ENCODE measurements at places on chromosomes 11 and 22.

- DNase-seq: no peak
Observed at GRCh38 chr11:92594251-92594650, 369.6 kb downstream of the FAT3 start.

- DNase-seq: no peak
Observed at GRCh38 chr22:24706054-24706453, 68.5 kb downstream of the PIWIL3 start.

GRCh38 chr11:108586600-108586999 is 7.0 kb downstream of the EXPH5 start:
- no peak for DNase-seq

DNA sequence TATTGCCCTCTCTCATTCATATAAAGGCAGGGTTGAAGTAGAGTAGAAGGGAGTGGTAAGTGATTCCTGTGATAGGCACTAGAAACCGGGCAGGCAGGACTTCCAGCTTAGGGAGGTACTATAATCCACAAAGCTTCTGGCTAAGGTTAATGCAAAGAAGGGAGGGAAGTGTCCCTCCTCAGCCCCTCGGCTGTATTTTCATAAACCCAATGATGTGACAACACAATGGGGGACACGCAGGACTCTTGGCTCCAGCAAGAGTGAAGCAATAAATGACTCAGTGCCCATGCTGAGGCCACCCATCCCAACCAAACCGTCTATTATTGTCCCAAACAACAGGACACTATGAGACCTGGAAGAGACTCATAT is 90.7 kb downstream of the ETS1 start:
- no peak for DNase-seq

DNA sequence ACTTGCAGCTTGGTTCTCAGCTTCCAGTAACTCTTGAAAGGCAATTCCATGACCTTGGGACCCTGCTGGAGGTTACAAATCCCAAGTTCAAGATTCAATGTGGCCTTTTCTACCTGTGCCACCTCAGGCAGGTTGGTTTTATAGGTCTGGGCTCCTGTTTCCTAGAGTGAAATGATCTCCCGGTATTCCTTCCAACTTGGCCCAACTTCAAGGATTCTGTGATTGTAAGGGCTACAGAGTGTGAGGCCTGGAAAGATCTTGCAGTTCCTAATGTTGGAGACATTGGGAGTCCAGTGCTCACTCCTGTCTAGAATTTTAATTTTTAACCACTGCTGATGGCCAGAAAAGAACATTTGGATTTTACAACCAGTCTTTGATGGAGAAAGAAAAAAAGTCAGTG is 91.6 kb downstream of the LDLRAD3 start:
- no peak for DNase-seq

DNA sequence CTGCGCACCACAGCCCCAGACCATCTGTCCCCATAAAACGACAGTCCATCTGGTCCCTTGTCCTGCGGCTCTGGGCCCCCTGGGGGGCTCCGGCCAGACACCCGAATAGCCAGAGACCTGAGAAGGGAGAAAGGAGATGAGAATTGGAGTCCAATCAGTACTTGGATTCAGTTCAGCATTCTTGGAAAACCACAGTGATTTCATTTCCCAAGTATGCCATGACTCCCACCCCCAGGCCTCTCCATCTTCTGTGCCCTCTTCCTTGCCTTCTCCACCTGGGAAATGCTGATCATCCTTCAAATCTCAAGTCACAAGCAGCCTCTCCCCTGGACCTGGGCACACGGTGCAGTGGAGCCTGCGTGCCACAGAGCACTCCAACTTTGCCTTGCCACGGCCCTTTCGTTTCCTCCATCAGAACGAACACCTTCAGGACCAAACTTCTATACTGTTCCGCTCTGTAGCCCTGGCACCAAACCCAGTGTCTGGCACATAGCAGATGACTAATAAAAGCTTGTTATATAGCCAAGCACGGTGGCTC is 10.9 kb upstream of the MFNG start:
- no peak for DNase-seq

DNA sequence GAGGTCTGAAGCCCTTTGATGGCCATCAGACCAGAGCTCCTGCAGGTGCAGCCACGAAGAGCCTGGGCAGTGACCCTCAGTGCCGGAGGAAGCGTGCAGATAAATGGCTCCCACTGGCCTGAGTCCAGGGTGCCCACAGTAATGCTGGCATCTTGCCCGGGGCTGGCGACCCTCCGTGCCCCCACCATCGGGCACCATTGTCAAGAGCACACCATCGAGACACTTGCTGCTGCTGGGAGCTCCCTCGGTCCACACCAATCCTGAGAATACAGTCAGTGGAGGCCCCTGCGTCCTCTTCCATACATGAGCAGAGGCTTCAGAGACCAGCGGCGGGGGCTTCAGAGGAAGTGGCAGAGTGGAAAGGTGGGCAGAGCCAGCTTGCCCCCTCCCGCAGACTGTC is 1448.3 kb downstream of the BRD1 start:
- DNase-seq: no peak
